Gastrocnemius medialis (tissue), 4 donors: ENCODE measurements at places on chromosomes 2 and 18. TPM values are rescaled to one million over a fixed set of nuclear protein-coding genes. Genes with fewer than 3 reads are reported as not detected.

- no peaks in the 10 kb centered on the region for H3K36me3 ChIP-seq
- H3K4me3 ChIP-seq: no peak overlapping the region
- no peaks in the 10 kb centered on the region for H3K4me1 ChIP-seq
- no peak overlapping the region for H3K27ac ChIP-seq
Measured at GRCh38 chr18:13438507-13439056, 220.0 kb downstream of the LDLRAD4 start.

- H3K36me3 ChIP-seq: no peaks in the 10 kb centered on the region
- H3K4me3 ChIP-seq: no peak overlapping the region
Measured at GRCh38 chr2:12774395-12774727, 57.6 kb downstream of the TRIB2 start.

DNA sequence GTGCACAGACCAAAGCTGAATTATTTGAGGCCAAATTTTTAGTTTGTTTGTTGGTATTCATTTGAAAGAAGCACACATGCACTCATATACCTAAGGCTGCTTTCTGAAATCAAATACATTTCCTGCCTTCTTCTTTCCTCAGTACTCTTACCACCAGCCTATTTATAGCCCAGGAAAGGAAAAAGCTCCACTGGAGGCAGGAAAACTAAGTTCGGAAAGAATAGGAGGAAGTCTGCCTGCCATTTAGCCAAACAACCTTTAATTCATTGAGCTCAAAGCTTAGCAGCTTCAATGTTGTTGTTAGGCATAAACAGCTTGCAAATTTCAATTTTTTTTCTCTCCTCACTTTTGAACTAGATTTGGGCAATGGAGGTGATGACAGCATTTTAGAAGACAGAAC, 40.4 kb upstream of the RASGRP3 start:
- H3K36me3 ChIP-seq: no peaks in the 10 kb centered on the region
- H3K27ac ChIP-seq: no peak overlapping the region
- DNase-seq: no peak
- no peaks in the 10 kb centered on the region for H3K27me3 ChIP-seq

The FABP1 gene
- total RNA-seq: 11.6 TPM

GRCh38 chr18:5885361-5885760, 10.0 kb downstream of the TMEM200C start:
- H3K27ac ChIP-seq: no peak overlapping the region
- H3K4me3 ChIP-seq: no peak overlapping the region
- H3K36me3 ChIP-seq: no peaks in the 10 kb centered on the region
- no peak for DNase-seq
